ENCODE measurements at places on chromosomes 5 and 9. TPM values are rescaled to one million over a fixed set of nuclear protein-coding genes. Genes with fewer than 3 reads are reported as not detected.

GRIN3A gene
- total RNA-seq = not detected

TAF1L gene
- total RNA-seq = not detected

MVB12B gene
- total RNA-seq = 2.5 TPM

DEPDC1B gene
- total RNA-seq = 0.44 TPM

ROPN1L gene
- total RNA-seq = not detected

TMEM215 gene
- total RNA-seq = not detected

NXNL2 gene
- not detected for total RNA-seq

CDC20B gene
- total RNA-seq = not detected

PALM2AKAP2 gene
- total RNA-seq = not detected

CRB2 gene
- total RNA-seq = 1.0 TPM

CAMK2A gene
- total RNA-seq = not detected

LCN1 gene
- total RNA-seq = not detected

TMEM252 gene
- not detected for total RNA-seq

FBP2 gene
- not detected for total RNA-seq

ZNF883 gene
- 0.33 TPM for total RNA-seq

SOX30 gene
- total RNA-seq = 0.47 TPM

CYLC2 gene
- not detected for total RNA-seq

CAMK4 gene
- 5.1 TPM for total RNA-seq

CDKN2B gene
- 0.38 TPM for total RNA-seq

INSYN2B gene
- total RNA-seq = not detected

FAM151B gene
- 0.47 TPM for total RNA-seq

SLIT3 gene
- total RNA-seq = not detected

IL3 gene
- not detected for total RNA-seq

RNF180 gene
- total RNA-seq = not detected

ACTBL2 gene
- not detected for total RNA-seq

SMC5 gene
- total RNA-seq = 49.3 TPM

ZFYVE16 gene
- 19.8 TPM for total RNA-seq

C5orf52 gene
- total RNA-seq = not detected

ADAMTS2 gene
- not detected for total RNA-seq

SPATA31D4 gene
- total RNA-seq = not detected

EXOSC2 gene
- total RNA-seq = 49.6 TPM

DIAPH1 gene
- total RNA-seq = 138 TPM

TRIM14 gene
- total RNA-seq = 11.7 TPM
